Activated T-helper 1 cell treated with anti-CD3 and anti-CD28 coated beads, Interleukin-12 subunit alpha, Interleukin-12 subunit beta, Interleukin-2, Interleukin-4 antibody, amounts not matched to agents 30 ng/mL and 10 ng/mL and 1 ng/mL, durations not matched to agents 14 hours and 24 hours and 36 hours (primary cell): ENCODE measurements at places on chromosomes 2 and 18. TPM values are rescaled to one million over a fixed set of nuclear protein-coding genes. Genes with fewer than 3 reads are reported as not detected.

GRCh38 chr2:232385660-232386489 is 7.3 kb downstream of the ALPP start:
- H3K36me3 ChIP-seq = no peaks in the 10 kb centered on the region
- no peak overlapping the region for H3K4me3 ChIP-seq
- H3K4me1 ChIP-seq = no peaks in the 10 kb centered on the region
- H3K27ac ChIP-seq = no peak overlapping the region
- peaks cover 59% of the 10 kb centered on the region for H3K27me3 ChIP-seq

DNA sequence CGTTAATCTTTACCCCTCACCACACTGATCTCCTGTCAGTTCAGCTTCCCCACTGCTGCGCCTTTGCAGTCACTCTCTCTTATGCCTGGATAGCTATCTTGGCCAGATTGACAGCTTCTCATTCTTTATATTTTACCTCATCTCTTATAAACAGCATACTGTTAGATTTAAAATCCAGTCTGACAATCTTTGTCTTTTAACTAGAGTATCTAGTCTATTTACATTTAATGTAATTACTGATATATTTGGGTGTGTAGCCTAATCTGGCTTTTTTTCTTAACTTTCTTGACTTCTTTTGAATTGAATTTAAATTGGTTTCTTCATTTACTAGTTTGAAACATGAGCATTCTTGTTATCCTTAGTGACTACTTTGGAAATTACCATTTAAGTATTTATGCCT is 225.1 kb downstream of the PRKCE start:
- peaks cover 2% of the 10 kb centered on the region for H3K27me3 ChIP-seq
- DNase-seq = no peak
- peaks cover 8% of the 10 kb centered on the region for H3K36me3 ChIP-seq
- no peak overlapping the region for H3K4me3 ChIP-seq

GRCh38 chr2:202932425-202933138 is 20.5 kb downstream of the CARF start:
- no peaks in the 10 kb centered on the region for H3K27me3 ChIP-seq
- no peaks in the 10 kb centered on the region for H3K4me1 ChIP-seq
- H3K36me3 ChIP-seq = peaks cover 6% of the 10 kb centered on the region
- H3K27ac ChIP-seq = no peak overlapping the region

DNA sequence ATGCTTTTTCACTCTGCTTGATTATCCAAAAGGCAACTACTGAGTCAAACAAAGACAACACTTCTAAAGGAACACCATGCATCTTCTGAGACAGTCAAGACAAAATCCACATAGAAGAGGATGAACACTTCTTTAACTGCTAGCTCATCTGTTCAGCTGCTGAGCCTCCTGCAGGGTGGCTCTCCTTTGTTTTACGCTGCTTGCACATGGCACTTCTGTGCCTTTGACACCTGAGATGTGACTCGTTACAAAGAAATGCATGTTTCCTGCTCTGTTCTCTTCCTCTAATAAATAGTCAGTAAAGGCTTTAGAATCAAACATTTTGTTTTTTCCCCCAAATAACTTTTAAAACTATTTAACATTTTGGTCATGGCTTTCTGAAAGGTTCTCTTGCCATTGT is 1129.4 kb downstream of the TDRD15 start:
- no peak overlapping the region for H3K4me3 ChIP-seq
- no peaks in the 10 kb centered on the region for H3K27me3 ChIP-seq
- no peak overlapping the region for H3K27ac ChIP-seq
- DNase-seq = no peak

- no peaks in the 10 kb centered on the region for H3K36me3 ChIP-seq
- no peak overlapping the region for H3K4me3 ChIP-seq
- H3K4me1 ChIP-seq = peaks cover 61% of the 10 kb centered on the region
- no peaks in the 10 kb centered on the region for H3K27me3 ChIP-seq
- no peak for DNase-seq
- H3K27ac ChIP-seq = peak overlapping the region; percentile 21
These were observed 81.0 kb downstream of the ALPK2 start for GRCh38 chr18:58547864-58548263.

GRCh38 chr2:97728091-97728731 is 14.8 kb downstream of the ZAP70 start:
- peaks cover 42% of the 10 kb centered on the region for H3K4me1 ChIP-seq
- H3K36me3 ChIP-seq = peaks cover 82% of the 10 kb centered on the region
- peak overlapping the region; percentile 30 for H3K4me3 ChIP-seq
- H3K27me3 ChIP-seq = no peaks in the 10 kb centered on the region
- no peak for DNase-seq

DNA sequence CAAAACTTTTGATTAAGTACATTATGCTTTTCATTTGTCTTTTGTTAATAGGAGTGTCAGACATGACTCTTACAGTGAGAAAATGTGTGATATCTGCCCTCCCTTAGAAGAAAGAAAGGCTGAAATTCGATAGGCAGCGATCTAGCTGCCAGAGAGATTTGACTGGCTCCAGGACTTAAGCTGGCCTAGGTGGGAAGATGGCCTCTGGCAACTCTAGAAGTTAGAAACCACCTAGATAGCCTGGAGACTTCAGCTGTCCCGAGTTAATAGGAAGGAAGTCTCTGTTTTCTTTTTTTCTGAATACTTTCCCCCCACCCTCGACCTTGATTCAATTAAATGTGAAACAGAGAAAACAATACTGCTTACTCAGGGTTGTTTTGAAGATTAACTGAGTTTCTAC is 1194.7 kb upstream of the CRIM1 start:
- H3K36me3 ChIP-seq = no peaks in the 10 kb centered on the region
- no peak for DNase-seq

DNA sequence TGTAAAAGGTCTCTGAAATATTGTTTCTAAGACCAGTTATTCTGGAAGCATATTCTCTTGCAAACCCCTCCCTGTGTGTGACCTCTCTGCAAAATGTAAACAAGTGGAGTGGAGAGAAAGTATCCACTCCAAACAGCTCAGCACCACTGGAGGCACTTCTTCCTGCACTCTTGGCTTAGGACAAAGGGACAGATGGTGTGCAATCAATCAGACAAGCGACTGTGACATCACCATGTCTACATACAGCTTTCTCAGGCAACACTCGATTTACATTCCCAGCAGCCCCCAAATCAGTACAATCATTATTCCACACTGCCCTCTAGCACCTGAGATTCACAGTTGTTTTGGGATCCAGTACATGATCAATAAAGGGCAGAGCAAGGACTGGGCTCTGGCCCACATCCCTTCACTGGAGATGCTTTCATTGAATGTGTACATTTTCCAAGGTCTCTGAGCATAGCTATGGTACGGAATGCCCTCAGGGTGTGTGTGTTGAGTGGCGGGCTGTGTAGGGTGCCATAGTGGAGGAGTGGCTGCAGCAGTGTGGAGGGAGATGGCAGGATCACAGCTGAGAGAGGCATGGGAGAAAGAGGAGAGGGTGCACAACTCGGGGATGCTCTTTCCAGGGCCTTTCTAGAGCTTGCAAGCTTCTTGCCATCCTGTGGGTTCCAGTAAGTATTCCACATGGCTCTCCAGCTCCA is 311.8 kb upstream of the ST6GAL2 start:
- no peak for DNase-seq

DNA sequence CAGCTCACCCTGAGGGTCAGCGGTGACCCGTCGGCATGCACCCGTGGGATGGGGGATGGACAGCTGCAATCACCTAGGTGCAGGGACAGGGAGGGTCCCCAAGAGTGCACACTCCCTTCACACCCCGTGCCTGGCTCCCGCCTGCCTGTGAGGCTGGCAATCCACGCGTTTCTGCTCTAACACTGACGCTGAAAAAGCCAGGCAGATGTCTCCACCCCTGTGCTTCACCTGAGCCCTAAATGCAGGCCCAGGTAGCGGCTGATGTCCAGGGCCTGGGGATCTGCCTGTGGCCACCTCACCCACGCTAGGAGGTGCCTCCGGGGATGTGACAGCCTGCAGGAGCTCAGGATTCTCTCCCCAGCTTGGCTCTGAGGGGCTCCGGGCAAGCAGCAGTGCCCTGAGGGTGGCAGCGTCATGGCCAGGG is 212.0 kb upstream of the SALL3 start:
- no peaks in the 10 kb centered on the region for H3K4me1 ChIP-seq
- no peak overlapping the region for H3K27ac ChIP-seq

DNA sequence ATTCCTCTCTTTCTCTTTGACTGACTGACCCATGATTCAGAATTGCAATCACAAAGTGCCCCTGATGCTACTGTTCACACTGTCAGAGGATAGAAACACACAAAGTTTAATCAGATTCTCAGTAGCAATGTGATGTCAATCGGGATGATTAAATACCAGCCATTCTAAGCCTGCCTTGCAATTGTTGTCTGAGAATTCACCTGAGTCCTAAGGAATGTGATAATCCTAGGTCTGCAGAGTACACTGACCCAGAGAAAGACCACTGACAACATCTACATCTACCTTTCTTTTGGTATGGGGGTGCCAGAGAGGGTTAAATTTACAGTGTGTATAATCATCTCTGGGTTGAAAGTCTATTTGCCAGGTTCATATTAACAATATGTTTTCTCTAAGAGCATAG is 883.3 kb downstream of the NRXN1 start:
- H3K36me3 ChIP-seq = no peaks in the 10 kb centered on the region
- DNase-seq = no peak
- no peak overlapping the region for H3K4me3 ChIP-seq
- peaks cover 6% of the 10 kb centered on the region for H3K4me1 ChIP-seq
- H3K27ac ChIP-seq = no peak overlapping the region

DNA sequence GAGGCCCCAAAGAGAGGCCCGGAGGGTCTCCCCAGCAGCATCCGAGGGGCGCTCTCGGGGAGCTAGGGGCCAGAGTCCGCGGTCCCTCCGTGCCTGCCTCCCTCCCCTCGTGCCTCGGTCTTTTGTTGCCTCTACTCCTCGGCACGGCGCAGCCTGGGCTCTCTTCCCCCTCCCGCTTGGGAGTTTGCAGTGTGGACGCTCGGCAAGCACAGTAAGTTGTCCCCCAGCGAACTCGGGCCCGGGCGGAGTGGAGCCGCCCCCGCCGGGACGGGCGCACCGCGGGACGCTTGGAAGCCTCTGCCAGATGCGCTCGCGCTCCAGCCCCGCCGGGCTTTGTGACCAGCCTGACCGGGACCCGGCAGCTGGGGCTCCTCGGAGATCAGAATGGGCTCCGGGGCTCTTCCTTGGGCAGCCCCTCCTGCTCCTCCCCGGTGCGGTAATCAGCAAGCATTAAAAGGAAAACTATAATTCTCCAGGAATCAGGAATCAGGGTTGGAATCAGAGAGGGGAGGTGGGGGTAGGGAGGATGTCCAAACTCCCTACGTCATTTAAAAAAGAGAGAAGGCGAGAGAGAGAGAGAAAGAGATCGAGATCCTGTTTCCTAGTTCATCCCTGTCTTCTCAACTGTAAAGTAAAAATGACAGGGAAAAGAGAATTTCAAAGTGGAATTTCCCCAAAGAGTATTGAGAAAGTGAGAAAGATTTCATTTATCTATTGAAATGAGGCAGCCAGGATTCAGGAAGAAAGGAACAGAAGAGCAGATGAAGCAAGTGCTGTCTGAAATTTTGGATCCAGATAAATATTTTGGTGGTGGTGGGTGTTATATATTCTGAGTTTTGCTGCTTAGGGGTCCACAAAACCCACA is 786 bp upstream of the TMEM200C start:
- H3K36me3 ChIP-seq = peaks cover 1% of the 10 kb centered on the region
- no peak for DNase-seq
- no peak overlapping the region for H3K4me3 ChIP-seq
- H3K27ac ChIP-seq = no peak overlapping the region

DNA sequence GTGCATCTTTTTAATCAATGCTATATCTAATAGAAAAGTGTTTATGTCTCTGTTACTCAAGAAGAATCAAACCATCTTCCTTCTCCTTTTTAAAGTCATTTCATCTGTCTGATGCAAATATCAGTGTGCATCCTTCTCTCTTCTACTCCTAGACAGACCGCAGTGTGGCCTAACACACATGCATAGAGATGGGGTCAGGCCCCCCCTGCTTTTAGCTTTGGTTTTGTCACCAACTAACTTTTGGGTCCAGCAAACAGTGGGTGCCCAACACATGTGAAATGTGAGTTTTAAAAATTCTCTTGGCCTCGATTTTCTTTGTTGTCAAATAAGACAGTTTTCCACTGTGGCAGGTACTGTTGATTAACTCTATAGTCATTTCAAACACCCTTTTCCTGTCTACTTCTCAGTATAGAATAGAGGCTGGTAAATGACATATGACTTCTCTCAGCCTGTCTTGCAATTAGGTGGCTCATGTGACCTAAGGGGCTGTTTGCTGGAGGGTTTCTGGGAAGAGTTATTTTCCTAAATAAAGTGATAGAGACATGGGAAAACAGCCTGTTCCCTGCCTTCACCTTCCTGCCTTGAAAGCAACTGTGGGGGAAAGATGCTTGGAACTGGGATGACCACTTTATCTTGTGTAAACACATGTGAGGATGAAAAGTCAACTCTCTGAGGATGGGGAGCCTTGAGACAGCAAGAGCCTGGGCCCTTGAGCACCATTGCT is 65.7 kb upstream of the DARS1 start:
- peak; percentile 14 for DNase-seq
- H3K27me3 ChIP-seq = no peaks in the 10 kb centered on the region
- peaks cover 12% of the 10 kb centered on the region for H3K36me3 ChIP-seq
- peak overlapping the region; percentile 81 for H3K27ac ChIP-seq

DNA sequence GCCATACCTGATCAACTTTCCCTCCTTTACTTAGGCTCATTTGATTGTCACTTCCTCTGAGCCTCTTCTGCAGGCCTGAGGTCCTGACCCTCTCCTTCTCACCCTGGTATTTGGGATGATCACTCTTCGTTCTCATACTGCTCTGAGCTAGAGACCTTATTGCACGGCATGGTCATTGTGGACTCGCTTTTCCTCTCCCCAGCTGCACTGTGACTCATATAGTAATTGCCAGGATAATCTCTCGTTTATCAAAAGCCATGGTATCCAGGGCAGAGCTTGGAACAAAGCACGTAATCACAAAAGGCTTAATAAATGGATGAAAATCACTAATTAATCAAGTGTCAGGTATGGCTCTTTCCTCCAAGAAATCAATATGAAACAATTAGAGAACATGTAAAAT is 40.9 kb upstream of the TRIB2 start:
- H3K36me3 ChIP-seq = no peaks in the 10 kb centered on the region
- no peaks in the 10 kb centered on the region for H3K27me3 ChIP-seq
- H3K27ac ChIP-seq = no peak overlapping the region
- no peak for DNase-seq
- H3K4me3 ChIP-seq = no peak overlapping the region

Gene PPP1R1C
- total RNA-seq = not detected in 2 replicates

Gene CD28
- total RNA-seq = 132 and 133 TPM in 2 replicates

Gene IL36G
- not detected in 2 replicates for total RNA-seq
